Esophagus muscularis mucosa (tissue), 4 donors: ENCODE measurements at places on chromosomes 3 and 15. TPM values are rescaled to one million over a fixed set of nuclear protein-coding genes. Genes with fewer than 3 reads are reported as not detected.

- DNase-seq: no peak
Measured at GRCh38 chr15:98731712-98732450, 83.5 kb downstream of the IGF1R start.

DNA sequence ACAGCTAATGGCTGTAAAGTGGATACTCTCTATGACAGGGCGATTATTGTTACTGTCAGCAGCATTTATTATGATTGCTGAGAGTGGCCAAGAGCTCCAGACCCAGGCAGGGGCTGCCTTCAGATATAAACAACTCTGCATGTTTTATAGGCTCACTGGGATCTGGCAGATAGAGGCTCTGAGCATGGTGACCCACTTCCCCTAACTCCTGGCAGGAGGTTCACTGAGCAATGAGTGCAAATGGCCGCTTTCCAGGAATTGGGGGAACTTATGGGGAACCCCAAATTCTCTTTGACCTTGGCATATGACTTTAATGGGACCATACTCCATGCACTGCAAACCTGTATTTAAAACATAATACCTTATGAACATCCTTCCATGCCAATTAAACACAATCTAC is 59.0 kb downstream of the SCN5A start:
- peak; percentile 78 for DNase-seq

Gene GOLGA8N
- 5.0 TPM for total RNA-seq

GRCh38 chr3:104368760-104369159 is 997.9 kb upstream of the ALCAM start:
- no peak for DNase-seq

DNA sequence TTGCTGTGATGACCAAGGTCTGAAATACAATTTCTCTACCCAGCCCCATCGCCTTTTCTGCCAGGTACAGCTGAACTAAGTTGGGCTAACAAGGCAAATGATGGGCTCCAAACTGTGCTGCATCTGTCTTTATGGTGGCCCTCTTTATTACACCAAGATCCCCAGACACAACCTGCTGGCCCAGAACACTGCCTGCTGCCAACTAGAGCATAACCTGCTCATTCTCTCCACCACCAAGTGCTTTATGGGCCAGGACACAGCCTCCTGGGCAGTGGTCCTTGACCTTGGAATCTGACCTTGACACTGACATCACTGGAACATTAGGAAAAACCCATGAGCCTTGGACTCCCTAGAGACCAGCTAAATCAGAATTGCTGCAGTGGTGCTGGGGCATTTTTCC is 3.3 kb downstream of the LINS1 start:
- DNase-seq: no peak

Gene TLR9
- total RNA-seq: 0.13 TPM

DNA sequence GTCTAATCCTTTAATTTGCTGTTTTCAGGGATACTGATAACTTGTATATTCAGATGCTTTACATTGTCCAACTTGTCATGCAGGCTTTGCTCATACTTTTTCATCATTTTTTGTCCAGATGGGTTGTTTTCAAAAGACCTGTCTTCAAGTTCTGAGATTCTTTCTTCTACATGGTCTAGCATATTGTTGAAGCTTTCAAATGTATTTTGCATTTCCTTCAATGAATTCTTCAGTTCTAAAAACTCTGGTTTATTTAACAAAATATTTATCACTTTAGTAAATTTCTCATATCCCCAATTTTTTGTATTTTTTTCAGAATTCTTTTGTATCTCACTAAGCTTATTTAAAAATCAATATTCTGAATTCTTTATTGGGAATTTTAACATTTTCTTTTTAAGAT is 388.3 kb upstream of the IL12A start:
- no peak for DNase-seq

- no peak for DNase-seq
Measured at GRCh38 chr3:110667216-110667615, 404.4 kb upstream of the NECTIN3 start.
